ENCODE measurements at places on chromosomes 7 and 10. TPM values are rescaled to one million over a fixed set of nuclear protein-coding genes. Genes with fewer than 3 reads are reported as not detected.
A peak's percentile ranks its signal among the peaks of the same experiment; 100 is the strongest.

GRCh38 chr7:115941703-115942268 lies 88.8 kb downstream of the TFEC start:
- peak; percentile 19 for DNase-seq

DNA sequence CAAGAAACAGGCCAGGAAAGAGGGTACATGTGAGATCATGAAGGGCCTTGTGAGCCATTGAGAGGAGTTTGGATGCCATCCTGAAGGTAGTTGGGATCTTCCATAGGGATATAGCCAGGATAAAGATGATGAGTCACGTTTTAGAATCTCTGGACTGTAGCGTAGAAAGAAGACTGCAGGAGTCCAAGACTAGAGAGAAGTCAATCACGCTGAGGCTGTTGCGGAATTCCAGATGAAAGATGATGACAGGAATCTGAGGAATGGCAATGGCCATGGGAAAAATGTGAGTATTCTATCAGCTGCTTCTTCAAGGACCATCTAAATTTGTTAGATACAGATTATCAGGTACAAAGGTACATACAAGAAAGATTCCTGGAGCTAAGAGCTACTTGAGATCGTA lies 711.3 kb downstream of the GRM8 start:
- no peak for DNase-seq

PNLIP gene
- not detected for total RNA-seq

DNA sequence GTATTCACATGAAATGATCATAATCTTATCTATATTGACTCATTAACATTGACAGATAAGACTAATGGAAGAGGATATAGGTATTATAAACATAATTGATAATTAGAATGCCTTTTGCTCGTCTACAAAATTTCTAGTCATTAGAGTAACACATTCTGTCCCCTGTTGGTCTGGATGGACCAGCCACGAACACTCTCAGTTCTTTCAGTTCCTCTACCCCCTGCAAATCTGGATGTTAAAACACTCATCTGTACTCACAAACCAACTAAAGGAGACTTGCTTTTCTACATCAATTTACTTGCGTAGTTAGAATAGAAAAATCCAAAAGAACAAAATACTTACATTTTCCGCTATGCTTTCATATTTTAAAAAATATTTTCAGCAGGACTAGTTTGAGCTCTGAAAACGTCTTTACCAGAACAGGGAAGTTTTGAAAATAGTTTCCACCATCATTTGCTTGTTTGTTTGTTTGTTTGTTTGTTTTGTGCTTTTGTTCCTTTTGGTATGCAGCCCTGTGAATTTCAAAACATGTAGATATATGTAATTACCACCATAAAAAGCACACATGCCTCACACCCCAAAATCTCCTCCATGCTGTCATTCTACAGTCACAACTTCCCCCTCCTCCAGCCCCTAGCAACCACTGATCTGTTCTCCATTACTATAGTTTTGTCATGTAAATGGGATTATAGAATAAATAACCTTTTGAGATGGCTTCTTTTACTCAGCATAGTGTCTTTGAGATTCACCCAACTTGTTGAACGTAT lies 103.8 kb downstream of the FZD1 start:
- no peak for DNase-seq

ANLN gene
- total RNA-seq: 435 TPM

DNA sequence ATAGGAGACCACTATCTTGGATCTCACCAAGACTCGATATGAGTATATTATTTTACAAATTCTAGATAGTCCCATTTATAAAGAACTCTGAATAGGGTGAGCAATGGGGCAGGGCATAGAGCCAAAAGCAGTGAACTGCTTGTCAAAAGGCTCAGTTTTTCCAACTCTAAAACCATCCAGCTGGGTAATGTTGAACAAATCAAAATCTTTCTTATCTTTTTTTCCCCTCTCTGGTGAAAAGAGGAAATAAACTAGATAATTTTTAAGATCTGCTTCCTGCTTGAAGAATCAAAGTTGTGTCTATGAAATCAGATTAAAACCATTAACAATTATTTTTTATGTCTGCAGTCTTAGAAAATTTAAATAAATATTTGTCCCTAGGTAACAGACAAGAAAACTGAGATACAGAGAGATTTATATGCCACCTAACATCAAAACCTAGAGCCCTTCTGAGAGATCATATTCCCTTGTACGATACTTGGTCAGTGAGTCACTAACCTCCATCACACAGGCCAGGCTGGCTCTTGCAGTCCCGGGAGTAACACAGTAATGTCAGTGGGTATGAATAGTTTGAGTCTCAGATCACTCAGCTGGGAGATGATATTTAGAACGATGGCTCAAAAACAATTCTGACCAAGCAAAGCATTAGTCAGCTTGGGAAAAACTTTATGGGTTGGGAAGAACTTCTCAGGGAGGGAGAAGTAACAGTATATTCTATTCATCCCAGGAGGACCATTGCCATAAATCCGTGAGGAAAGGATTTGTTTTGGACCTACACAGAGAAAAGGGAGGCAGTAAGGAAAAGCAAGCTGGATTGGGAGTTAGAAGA lies 178.8 kb downstream of the REEP3 start:
- peak; percentile 95 for DNase-seq

- peak; percentile 68 for DNase-seq
Observed at GRCh38 chr10:6124666-6125065, 35.8 kb downstream of the RBM17 start.

GIMAP7 gene
- not detected for total RNA-seq

GRCh38 chr7:133355325-133355708 lies 102.4 kb downstream of the EXOC4 start:
- DNase-seq: peak; percentile 28

MMP21 gene
- not detected for total RNA-seq

SCIN gene
- total RNA-seq: not detected

DNA sequence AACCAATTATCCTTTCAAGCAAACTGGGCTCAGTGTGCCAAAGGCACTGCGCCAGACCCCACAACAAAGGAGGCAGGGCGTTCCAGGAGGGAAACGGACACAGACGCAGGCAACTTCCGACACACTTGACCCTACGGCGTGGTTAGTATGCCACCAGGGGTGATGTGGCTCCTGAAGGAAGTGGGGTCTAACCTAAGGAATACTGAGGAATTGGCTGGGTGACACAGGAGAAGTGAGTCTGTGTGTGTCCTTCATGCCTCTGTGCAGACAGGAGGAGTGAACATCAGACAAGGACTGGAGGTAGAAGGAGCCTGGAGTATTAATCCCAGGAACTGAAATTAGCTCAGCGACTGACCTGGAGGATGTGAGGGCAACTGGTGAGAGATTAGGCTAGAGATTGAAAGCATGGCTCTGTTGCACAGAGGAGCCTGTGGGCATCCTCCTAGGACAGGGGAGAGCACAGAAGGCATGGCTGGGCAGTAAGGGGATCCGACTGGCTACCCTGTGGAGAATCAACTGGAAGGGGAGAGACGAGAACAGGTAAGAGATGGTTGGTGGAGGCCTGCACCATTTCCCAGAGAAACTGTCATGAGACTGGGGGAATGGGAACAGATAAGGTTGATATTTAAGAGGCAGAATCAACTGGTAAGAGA lies 27.8 kb downstream of the GSDME start:
- DNase-seq: no peak

DNA sequence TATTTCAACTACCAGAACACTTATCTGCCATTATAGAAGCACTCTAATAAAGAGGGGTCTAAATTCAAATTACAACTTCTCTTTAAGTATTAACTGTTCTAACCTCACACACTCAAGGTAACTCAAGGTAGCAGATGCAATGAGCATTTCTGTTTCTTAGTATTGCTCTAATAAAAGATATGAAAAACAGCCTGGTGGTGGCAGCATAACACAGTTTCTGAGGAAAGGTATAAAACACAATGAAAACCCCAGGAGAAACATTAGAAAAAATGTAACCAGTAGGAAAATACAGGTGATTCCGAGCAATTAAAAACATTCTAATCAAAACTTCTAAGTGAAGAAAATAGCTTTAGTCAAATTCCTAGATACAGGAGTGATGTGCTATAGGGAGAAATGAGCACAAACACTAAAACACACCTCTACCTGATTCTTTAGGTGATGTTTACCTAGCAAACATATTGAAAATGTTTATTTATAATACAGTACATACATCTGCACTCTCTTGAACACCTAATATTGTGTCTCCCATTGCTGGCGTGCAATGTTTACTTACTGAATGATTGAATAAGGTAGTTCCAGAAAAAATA lies 3.5 kb downstream of the MKRN1 start:
- peak; percentile 45 for DNase-seq

PTPRZ1 gene
- total RNA-seq: 4.6 TPM

GPR158 gene
- total RNA-seq: 13.7 TPM

RASA4B gene
- total RNA-seq: 1.4 TPM

ENTPD1 gene
- 0.20 TPM for total RNA-seq

- peak; percentile 51 for DNase-seq
Observed at GRCh38 chr10:31148951-31149350, 117.3 kb upstream of the ZNF438 start.

- DNase-seq: no peak
Observed at GRCh38 chr7:69208848-69209247, 389.4 kb upstream of the AUTS2 start.

GRCh38 chr10:8531116-8531515 lies 476.6 kb downstream of the GATA3 start:
- no peak for DNase-seq

MYO3A gene
- total RNA-seq: not detected

- no peak for DNase-seq
Observed at GRCh38 chr7:103063895-103064294, 10.7 kb downstream of the FBXL13 start.

PNLIPRP2 gene
- not detected for total RNA-seq

GRCh38 chr10:100879741-100880360 lies 32.9 kb upstream of the SLF2 start:
- no peak for DNase-seq

DNA sequence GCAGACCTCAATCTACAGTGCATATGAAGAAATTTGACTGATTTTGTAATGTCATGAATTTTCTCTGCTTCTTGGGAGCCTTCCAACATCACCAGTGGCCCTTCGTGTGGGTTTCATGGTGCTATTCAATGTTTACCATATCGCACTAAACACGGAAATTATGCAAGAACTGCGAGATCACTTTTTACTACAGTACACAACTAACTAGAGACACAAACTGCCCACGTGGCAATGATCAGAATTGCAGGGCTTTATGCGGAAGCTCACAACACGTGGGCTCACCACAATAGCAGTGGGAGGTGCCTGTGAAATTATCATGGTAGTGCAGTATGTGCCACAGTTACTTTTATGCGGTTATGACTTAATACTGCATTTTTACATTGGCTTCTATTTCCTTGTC lies 449.7 kb upstream of the KLF6 start:
- DNase-seq: peak; percentile 71

GRCh38 chr7:141306081-141306480 lies 232.2 kb downstream of the TMEM178B start:
- DNase-seq: no peak

SAMD9 gene
- total RNA-seq: 24.3 TPM

DNA sequence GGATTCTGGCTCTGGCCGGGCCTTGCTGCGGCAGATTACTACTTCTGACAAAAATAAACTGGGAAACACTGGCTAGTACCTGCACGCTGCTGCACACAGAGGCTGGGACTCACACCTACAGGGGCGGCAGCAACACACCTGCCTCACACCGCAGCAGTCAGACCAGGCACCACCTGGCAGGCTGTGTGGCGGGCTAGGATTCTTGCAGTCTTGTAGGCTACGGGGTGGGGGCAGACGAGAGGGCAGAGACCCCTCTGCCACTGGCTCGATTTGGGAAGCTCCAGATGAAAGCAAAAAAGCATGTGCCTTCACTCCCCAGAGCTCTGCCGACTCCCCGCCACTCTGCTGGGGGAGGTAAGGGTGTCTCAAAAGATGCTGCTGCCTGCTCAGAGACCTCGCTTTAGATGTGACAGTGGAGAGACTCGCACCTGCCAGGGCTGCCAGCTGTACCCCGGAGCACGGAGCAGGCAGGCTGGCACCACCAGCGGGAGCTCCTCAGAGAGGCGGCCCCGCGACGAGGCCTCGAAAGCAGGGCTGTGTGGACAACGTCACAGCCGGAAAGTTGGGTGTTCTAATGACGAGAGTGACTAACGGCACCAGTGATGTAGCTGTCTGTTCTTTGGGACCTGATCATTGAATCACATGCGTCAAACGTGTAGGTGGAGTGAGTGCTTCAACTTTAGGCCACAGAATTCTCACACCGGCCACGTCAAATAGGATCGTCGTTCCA lies 250.5 kb downstream of the ZMYND11 start:
- no peak for DNase-seq

- no peak for DNase-seq
Observed at GRCh38 chr10:85789125-85789524, 577.5 kb downstream of the GRID1 start.

CALML5 gene
- not detected for total RNA-seq

FEZF1 gene
- total RNA-seq: not detected

ADAMTS14 gene
- total RNA-seq: 10.1 TPM

CEP41 gene
- 36.8 TPM for total RNA-seq

DNA sequence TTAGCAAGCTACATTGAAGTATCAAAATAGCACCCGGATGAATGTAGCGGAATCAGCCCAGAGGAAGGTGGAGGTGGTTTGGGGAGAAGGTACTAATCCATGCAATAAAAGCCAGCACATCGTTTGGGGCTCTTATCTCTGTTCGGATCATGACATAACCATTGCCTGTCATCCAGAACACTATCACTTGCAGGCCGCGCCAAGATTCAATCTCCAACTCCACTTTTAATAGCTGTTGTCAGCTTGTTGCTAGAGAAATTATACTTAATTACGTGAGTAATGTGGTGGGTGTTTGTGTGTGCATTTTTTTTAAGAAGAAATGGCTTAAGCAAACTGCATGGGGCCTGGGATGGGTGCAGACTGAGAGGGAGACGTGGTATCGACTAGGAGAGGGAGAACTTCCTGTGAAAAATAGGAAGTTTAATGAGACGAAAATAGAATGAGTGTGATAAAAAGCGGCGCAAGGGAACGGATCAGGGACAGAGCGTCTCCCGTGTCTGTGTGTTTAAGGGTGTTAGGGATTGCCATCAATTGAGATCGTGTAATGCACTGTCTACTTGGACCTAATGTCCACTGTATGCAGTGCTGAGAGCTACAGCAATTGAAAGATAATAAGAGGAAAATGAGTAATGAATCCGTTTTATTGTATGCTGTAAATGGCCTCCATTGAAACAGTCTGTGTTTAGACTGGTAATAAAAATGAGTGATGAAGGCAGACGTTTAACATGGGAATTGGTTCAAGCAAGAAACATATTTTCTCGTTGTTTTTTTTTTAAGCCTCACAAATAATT lies 27.6 kb upstream of the SFMBT2 start:
- peak; percentile 4 for DNase-seq

GRCh38 chr10:52464368-52465124 lies 150.5 kb downstream of the DKK1 start:
- no peak for DNase-seq

GRCh38 chr10:65753532-65753931 lies 1172.3 kb upstream of the LRRTM3 start:
- no peak for DNase-seq

GSTK1 gene
- 96.1 TPM for total RNA-seq

- peak; percentile 48 for DNase-seq
Observed at GRCh38 chr10:58820861-58821751, 308.4 kb downstream of the BICC1 start.

- DNase-seq: no peak
Observed at GRCh38 chr7:49483142-49483541, 290.3 kb upstream of the VWC2 start.

GRCh38 chr10:22103701-22104470 lies 100.4 kb upstream of the DNAJC1 start:
- DNase-seq: no peak

UTF1 gene
- total RNA-seq: not detected

Measured in RPMI7951 (cell line).